ENCODE measurements at places on chromosomes 2 and 18.

DNA sequence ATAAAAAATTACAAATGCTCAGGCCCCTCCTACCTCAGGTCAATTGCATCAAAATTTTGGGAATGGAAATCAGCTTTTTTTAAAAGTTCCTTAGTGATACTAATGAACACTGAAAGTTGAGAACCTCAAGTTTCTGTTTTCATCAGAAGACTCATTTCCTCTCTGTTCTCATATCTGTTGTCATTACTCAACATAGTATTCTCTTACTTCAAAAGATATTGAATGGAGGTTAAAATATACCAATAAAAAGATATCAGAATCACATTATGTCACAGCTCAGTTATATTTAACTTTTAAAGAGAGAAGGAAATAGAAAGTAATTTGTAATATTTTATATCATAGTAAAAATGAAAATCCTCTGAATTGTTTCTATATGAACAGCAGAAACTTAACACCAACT, 959.4 kb upstream of the LRRTM1 start:
- DNase-seq, result no peak

- DNase-seq, result no peak
Measured at GRCh38 chr2:40754912-40755311, 303.0 kb upstream of the SLC8A1 start.

DNA sequence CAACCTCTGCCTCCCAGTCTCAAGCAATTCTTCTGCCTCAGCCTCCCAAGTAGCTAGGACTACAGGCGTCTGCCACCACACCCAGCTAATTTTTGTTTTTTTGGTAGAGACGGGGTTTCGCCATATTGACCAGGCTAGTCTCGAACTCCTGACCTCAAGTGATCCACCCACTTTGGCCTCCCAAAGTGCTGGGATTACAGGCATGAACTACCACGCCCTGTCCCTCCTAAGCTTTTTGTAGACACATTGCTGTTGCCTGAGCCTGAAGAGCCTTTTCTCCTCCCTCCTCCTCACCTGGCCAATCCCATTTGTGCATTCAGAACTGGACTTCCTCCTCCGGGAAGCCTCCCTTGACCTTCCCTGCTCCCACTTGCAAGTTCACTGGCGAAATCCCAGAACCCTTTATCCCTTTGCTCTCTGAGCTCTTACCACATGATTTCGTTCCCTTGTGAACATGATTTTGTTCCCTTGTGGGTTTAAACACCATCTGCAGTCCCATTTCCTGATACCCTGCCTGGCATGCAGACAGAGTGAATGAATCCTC, 2.6 kb downstream of the C2orf72 start:
- no peak for DNase-seq

DNA sequence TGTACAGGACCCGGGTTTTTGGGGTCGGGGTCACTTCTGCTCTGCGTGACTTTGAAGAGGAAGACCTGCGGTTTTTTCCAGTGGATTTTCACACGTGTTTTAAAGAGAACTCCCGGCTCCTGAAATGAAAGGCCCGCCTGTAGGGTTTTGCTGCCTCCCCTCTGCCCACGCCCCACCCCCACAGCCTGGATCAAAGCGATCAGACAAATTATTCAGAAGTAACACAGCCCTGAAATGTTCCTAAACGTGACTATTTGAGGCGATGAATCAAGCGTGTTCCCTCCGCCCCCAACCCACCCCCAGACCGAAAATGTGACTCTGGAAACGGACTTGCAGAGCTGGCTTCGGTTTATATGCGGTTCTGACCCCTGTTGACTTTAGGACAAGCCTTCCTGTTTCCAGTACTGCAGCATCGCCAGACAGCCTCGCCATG, 28.7 kb upstream of the SMIM21 start:
- peak; percentile 23 for DNase-seq

GRCh38 chr2:193818801-193819499, 1624.2 kb upstream of the TMEFF2 start:
- DNase-seq, result no peak

DNA sequence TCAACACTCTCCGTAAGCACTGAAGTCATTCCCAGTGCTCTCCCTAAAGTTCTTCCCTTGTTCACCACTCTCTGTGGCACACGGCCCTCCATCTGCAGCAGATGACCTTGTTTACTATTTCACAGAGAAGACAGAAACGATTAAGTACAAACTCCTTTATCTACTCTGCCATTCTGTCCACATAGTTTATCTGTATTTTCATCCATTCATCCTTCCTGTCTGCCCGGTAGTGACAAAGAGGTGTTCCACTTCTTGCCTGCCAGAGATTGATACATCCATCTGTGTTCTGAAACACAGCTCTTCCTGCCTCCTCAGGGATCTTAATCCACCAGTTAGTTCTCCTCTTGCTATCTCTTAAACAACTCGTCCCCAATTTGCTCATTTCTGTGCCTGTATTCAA, 77.9 kb upstream of the CD226 start:
- no peak for DNase-seq

DNA sequence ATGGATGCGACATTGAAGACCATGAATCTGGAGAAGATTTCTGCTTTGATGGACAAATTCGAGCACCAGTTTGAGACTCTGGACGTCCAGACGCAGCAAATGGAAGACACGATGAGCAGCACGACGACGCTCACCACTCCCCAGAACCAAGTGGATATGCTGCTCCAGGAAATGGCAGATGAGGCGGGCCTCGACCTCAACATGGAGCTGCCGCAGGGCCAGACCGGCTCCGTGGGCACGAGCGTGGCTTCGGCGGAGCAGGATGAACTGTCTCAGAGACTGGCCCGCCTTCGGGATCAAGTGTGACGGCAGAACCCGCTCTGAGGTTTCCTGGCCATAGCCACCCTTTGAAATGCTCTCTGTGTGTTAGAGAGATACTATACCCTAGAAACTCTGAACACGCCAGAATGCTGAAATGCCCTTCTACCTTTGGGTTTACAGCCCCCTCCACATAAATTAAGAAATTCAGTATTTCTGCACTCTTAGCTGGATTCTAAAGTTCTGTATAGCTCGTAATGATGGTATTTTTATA, 659 bp downstream of the CHMP1B start:
- DNase-seq, result no peak

DNA sequence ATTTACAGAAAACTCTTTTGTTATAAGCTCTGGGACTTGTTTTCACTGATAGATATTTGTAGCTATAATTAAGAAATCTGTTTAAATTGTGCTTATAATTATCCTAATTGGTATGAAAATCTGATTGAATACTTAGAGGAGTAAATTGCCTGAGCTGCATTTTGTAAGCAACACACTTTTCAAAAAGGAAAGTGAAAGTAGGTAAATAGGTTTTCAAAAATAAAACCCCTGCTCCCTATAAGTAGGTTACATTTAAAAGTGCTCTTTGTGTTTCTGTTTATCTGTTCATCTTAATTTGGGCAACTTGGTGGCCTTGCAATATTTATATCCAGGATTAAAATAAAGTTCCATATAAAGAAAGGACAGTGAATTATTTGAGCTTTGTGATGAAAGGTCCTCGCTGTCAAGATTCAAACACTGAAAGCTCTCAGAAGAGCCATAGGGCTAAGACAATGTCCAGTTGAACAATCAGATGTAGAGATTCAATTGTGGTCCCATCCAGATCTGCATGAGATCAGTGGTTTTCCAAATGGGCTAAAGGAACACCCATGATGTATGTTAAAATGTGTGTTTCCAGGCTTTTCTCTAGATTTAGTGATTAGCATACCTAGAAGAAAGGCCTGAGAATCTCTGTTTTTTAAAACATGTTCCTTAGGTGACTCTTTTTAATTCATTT, 371.6 kb downstream of the RPRM start:
- no peak for DNase-seq

DNA sequence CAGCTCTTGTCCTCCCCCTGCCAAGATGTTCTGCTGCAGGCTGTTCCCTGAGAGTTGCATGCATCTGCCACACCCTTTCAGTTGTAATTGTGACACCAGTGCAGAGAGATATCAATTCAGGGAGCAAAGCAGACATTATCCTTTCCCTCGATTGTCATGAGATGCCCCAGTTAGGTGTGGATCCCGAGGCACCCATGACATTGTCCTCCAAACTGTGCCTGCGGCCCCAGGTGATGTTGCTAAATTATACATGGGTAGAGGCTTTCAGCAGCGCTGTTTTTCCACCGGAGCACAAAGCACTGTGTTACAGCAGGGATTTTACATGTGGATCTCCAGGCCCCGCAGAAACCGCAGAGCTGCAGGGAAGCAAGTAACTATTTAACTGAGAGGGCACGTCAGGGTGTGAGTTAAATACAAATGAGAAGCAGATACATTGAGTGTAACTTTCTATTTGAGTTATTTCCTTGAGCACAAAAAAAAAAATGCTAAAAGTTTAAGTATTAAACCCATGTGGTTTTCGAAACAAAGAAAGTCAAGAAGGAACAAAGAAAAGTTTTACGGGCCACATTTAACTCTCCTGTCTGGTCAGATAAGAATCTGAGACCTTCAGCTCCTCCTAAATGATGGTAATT, 90.3 kb upstream of the BCL2L11 start:
- no peak for DNase-seq

GRCh38 chr18:27181726-27182125, 3.4 kb downstream of the CHST9 start:
- no peak for DNase-seq

- DNase-seq, result no peak
Measured at GRCh38 chr18:29154758-29155725, 978.1 kb upstream of the CDH2 start.

DNA sequence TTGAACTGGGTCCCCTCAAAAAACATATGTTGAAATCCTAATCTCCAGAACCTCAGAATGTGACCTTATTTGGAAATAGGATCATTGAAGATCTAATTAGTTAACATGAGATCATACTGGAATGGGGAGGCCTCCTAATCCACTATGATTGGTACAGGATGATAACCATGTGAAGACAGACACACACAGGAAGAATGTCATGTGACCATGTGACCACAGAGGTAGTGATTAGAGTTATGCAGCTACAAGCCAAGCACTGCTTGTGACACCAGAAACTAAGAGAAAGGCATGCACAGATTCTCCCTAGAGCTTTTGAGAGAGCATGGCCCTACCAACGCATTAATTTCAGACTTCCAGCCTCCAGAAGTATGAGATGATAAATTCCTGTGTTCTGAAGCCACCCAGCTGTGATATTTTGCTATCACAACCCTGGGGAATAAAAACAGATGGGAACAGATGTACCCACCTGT, 47.0 kb upstream of the TGIF1 start:
- no peak for DNase-seq

DNA sequence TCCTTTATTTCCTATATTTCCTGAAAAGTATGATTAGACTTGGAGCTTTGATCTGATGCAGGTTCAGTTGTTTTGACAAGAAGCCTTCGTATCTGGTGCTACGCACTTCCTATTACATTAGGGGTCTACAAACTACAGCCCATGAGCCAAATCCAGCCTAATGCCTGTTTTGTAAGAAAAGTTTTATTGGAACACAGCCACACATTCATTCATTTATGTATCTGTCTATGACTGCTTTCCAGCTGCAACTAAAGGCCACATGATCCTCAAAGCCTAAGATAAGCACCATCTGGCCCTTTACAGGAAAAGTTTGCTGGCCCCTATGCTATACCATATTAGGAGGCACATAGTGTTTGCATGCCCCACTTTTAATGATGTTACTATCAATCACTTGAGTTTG, 26.0 kb downstream of the EIF2AK3 start:
- no peak for DNase-seq

DNA sequence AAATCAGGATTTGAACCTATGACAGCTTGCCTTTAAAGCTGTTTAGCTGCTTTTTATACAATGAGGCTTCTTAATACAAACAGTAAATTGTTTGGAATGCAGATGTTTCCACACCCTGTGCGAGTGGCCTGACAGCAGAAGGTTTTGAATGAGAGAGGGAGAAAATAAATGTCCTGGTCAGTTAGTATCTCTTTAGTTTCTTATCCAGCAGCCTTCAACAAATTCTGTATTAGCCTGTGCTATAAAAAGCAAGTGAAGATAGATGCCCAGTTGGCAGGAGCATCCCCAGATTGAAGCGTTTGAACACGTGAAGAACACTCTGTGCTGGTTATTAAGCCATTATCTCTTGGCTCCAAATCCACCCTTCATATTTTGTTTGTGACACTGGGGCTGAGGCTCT, 70.6 kb downstream of the CERS6 start:
- no peak for DNase-seq

GRCh38 chr2:234032279-234032856, 18.1 kb upstream of the SPP2 start:
- no peak for DNase-seq

- DNase-seq, result no peak
Measured at GRCh38 chr2:221546505-221547225, 25.4 kb downstream of the EPHA4 start.

DNA sequence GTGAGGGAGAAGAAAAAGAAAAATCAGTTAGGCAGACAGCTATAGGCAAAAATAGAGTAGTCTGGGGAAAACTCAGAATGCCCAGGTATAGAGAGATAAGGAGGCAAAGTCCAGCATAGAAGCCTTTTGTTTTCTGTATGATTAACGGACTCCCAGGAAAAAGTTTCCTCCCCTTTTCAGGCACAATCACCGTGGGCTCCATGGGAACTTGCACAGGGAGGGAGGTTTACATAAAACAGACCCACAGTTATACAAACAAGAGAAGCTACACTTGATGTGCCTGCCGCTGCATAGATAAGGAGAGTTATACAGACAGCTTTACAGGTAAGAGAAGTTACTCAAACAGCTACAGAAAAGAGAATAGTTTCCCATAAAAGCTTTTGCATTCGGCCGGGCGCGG, 39.2 kb upstream of the SULT1C3 start:
- no peak for DNase-seq

DNA sequence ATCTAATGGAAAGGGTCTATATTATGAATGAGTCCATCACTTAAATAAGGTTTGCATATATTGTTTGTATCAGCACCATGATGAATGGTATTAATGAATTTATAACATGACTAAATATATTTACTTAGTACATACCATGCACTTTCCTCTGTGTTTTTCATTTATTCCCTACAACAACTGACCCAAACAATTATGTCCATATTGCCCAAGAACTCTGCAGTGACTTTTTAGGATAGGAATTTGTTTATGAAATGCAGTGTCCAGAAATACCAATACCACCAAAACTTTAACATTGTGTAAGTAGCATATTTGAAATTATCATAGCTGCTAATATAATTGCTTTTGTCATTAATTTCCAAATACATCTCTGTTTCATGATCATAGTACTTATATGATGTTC, 119.7 kb downstream of the WDR7 start:
- no peak for DNase-seq

DNA sequence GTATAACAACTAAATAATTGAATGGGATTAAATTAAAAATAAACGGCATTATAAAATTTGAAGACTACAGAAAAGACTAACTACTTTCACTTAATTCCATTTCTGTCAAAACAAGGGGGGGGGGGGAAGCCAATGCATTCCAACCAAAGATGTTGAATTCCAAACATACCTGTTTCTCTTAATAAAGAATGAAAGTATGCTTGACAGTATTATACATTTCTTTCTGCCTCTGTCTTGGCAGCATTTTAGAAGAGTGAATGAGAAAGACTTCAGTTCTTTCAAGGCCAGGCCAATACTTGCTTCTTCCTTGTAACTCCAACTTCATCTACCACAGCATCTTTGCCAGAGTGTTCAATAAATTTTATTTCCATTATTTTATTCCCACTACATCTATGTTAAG, 65.9 kb downstream of the PDE11A start:
- no peak for DNase-seq

Measured in stimulated activated CD4-positive, alpha-beta T cell treated with anti-CD3 and anti-CD28 coated beads, Interleukin-1b, Interleukin-23, amount 100 ng/mL, for 1 hour (primary cell).